ENCODE measurements at places on chromosomes 4 and X.

GRCh38 chr4:6601661-6602250 lies 26.8 kb downstream of the MAN2B2 start:
- no peak for DNase-seq

- no peak for DNase-seq
Observed at GRCh38 chrX:74924449-74925224, 615 bp downstream of the NEXMIF start.

GRCh38 chr4:134425756-134426155 lies 224.2 kb upstream of the PABPC4L start:
- DNase-seq = no peak

DNA sequence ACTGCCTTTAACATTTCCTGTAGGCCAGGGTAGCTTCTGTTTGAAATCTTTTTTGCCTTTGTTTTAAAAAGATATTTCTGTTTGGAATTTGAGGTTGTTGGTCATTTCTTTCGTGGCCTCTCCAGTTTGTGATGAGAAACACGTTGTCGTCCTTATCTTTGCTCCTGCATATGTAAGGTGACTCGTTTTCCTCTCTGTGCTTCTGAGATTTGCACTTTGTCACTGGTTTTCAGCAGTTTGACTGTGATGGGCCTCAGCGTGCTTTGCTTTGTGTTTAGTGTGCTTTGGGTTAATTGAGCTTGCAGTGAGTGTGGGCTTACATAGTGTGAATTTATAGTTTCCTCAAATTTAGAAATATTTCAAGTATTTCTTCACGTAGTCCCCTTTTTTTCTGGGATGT lies 81.5 kb downstream of the FAM193A start:
- no peak for DNase-seq

DNA sequence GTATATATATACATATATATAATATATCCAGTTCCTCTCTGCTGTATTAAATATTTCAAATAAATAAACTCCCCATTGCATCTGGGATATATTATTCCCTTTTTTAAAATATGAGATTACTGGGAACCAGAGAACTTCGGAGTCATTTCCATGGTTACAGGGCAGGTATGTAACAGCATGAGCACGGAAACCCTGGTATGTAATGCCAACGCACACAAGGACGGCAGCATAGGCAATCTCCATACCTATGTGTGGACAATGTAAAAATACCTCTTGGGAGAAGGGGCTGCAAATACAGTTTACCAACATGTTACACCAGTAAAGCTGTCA lies 62.8 kb downstream of the NUDT10 start:
- DNase-seq = no peak

DNA sequence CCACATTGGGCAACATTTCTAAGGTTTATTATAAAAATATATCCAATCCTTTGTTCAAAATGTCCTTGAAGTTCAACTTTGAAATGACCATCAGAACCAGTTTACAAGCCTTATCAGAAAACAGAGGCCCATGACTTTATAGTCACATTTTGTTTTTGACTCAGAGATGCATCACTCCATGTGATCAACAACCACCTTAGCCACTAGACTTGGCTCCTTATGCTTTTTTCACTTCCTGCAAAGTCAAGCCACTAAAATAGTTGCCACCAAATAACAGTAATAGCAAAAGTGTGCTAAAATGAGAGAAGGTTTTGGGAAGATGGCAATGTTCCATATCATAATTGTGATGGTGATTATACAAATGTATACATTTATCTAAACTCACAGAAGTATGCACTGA lies 181.7 kb downstream of the MAML3 start:
- no peak for DNase-seq

DNA sequence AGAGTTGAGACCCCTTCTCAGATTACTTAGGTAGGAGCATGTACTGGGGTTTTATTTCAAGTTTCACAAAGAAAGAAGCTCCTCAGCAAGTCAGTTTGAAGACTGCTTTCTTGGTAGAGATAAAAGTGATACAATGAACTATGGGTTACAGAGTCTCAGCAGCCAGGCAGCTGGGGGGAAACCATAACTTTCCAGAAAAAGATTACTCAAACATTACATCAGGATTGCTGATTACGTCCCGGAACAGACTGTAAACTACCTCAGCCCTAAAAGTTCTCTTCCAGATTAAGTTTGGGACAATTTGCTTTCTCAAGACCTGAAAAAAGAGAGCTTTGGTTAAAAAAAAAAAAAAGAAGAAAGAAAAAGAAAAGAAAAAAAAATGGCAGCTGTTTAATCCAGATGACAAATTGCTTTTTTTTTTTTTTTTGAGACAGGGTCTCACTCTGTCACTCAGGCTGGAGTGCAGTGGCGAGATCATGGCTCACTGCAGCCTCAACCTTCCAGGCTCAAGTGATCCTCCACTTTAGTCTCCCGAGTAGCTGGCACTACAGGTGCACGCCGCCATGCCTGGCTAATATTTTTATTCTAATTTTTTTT lies 16.6 kb downstream of the SAT1 start:
- no peak for DNase-seq

DNA sequence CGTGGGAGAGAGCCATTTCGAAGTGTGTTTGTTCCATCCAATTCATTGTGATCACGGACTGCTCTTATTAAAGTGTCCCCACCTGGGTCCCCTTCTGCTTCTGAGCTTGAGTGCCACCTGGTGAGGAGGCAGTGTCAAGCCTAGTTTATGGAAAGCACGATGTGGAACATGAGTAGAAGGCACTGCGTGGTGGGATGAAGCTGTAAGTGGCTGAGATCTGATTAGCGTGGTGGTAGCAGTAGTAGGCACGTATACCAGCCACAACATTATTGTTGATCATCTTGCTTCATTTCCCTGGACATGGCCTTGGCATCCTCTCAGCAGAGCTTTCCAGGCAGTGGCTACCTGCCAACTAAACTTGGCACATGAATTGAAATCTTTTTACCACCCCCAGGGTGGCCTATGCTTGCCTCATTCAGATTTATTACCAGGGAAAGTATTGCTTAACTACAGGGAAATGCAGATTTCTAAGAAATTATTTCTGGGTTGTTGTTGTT lies 46.4 kb downstream of the GPAT3 start:
- no peak for DNase-seq

DNA sequence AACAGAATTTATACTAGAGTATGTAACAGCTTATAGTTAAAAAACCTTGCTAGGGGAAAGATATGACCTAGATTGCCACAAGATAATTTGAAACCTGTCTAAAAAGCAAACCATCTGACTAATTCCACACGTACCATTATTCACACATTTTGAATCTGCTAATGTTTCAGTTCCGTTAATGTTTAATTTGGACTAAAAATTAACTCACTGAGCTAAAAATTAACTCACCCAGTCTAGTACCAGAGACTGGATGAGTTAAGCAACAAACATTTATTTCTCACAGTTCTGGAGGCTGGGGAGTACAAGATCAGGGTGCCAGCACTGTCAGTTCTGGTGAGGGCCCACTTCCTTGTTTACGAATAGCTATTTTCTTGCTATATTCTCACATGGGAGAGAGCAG lies 231.5 kb upstream of the DIAPH2 start:
- no peak for DNase-seq

DNA sequence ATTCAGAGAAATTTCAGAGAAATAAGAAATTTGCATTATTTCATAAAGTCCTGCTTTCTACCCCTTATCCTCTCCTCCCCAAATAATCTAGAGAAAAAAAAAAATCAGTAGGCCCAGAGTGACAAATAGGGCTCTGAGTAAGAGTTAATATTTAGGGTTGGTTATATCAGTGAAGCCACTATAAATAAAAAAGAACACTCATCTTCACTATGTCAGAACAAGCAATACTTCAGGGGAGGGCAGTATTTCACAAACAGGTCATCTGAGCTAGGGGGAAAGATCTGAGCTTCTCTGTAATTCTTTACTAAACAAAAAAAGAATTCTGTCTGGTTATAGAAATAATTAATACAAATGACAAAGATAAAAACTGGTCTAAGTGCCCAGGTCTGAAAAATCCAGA lies 39.4 kb downstream of the PDE5A start:
- no peak for DNase-seq

- DNase-seq = no peak
Observed at GRCh38 chr4:147984065-147984777, 252.3 kb downstream of the ARHGAP10 start.

- no peak for DNase-seq
Observed at GRCh38 chrX:142295190-142295589, 90.1 kb upstream of the MAGEC2 start.

- DNase-seq = no peak
Observed at GRCh38 chrX:4841216-4841745, 1127.8 kb upstream of the PRKX start.

GRCh38 chrX:115564243-115564642 lies 3.3 kb downstream of the PLS3 start:
- DNase-seq = no peak

- DNase-seq = no peak
Observed at GRCh38 chr4:36237366-36238313, 6.7 kb downstream of the ARAP2 start.

- no peak for DNase-seq
Observed at GRCh38 chr4:149645790-149646189, 169.9 kb downstream of the IQCM start.

DNA sequence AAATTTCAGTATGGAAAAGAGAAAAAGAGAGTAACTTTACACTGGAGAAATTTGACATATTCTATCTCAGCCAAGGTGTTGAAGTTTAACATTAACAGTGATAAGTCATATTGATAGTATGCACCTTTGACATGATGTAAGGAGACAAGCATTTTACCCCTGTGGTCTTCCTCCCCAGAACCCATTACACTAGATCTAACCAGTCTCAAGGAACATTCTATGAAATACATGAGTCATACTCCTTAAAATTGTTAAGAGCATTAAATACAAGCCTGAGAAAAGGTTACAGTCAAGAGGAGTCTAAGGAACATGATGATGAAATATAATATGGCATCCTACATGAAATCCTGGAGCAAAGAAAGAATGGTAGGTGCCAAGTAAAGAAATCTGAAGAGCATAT lies 1151.3 kb upstream of the IGFBP7 start:
- DNase-seq = no peak

- peak; percentile 4 for DNase-seq
Observed at GRCh38 chrX:44344194-44344593, 722 bp upstream of the EFHC2 start.

DNA sequence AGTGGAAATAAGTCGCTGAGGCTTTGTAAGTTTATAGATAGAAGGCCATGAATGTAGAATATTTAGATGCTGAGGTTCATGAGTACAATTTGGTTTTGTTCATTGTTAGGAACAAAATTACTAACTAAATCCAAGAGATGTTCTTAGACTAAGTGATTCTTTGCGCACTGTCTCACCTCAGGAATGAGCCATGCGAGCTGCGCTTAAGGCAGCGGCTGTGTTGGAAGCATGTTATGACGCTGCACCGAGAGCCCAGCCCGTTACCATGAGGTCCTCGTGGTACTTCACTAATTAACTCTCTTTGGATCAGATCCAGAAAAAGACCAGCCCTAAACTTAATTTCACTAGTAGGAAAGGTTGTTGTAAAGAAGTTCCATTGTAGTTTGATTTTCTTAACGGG lies 166.2 kb downstream of the RAPGEF2 start:
- no peak for DNase-seq

- no peak for DNase-seq
Observed at GRCh38 chrX:53080628-53081580, 1.3 kb upstream of the TSPYL2 start.

DNA sequence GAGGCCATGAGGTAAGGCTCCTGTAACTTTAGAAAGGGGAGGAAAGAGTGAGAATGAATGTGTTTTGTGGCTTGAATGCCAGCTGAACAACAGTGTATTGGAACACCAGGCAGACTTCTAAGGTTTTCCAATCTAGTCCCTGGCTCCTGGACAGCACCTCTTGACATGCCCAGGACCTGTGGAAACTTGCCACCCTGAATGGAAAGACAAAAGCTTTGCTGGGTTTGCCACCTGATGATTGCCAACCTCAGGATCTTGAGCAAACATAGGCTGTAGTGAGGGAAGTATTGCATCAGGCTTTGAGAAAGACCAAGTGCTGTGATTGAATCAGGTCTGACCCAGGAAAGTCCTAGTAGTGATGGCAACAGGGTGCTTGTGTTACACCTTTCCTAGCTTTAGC lies 1393.1 kb upstream of the DIAPH2 start:
- DNase-seq = no peak

GRCh38 chrX:81174286-81174685 lies 27.4 kb downstream of the HMGN5 start:
- no peak for DNase-seq

- no peak for DNase-seq
Observed at GRCh38 chr4:53522334-53522733, 69.0 kb downstream of the LNX1 start.

DNA sequence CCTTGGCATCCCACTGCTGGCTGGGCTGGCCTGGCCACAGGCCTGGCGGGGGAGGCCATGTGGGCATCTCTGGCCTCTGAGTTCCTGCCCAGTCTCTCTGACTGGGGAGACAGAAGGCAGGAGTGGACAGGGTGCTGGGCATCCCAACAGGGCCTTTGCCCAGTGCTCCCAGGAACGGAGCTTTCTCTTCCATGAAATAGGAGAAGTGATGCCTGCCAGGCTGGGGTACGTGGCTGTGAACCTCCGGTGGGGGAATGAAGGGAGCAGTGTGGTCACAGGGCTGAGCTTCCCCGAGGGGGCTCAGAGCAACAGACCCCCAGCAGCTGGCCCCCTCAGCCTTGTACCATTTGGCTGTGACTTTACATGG lies 40.4 kb upstream of the HMX1 start:
- no peak for DNase-seq

GRCh38 chr4:164381859-164382258 lies 372.1 kb upstream of the SMIM31 start:
- DNase-seq = no peak

DNA sequence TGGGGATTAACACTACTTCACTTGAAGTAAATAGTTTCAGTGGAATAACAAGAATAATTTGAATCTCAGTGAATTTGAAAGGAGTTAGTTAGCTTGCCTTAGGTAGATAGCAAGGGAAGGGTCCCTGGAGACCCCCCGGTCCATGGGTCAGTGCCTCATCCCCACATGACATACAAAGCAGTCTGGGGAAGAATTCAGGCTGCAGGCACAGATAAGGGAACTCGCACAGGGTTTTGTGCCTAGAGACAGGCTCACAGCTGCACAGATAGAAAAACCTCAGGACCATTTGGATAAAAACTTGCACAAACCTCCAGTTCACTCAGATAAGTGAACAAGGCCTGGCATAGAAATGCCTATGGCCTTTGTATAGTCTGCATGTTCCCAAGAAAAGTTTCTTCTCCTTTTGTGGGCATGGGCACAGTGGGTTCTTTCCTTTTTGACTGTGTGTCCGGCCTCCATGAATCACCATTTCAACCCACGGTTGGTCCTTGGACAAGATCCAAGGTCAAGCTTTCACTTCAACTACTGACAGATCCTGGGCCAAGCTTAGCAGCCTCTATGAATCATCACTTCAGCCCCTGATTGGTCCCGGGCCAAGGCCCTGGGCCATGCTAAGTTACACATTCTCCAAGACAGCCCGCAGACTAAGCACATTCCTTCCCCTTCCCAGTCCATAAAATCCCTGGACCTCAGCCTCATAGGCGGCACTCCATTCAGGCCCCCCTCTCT lies 108.3 kb upstream of the KLHL4 start:
- DNase-seq = no peak

- DNase-seq = no peak
Observed at GRCh38 chr4:110959041-110959643, 336.3 kb upstream of the PITX2 start.

GRCh38 chrX:3669841-3670475 lies 43.5 kb downstream of the PRKX start:
- DNase-seq = no peak

All from GM18507 (cell line).